ENCODE measurements at places on chromosomes 5 and 9. TPM values are rescaled to one million over a fixed set of nuclear protein-coding genes. Genes with fewer than 3 reads are reported as not detected.

MEGF10 gene
- 43.0 TPM for polyA plus RNA-seq

BTNL3 gene
- polyA plus RNA-seq, result not detected

CCDC183 gene
- 1.9 TPM for polyA plus RNA-seq

GPRIN1 gene
- polyA plus RNA-seq, result 0.49 TPM

ADCY2 gene
- polyA plus RNA-seq, result 51.8 TPM

FOXD4L6 gene
- polyA plus RNA-seq, result not detected

PCDHGB3 gene
- 1.6 TPM for polyA plus RNA-seq

SPAG8 gene
- 2.3 TPM for polyA plus RNA-seq

C9 gene
- 0.22 TPM for polyA plus RNA-seq

Data from forelimb muscle (tissue), 1 donor.